ENCODE measurements at places on chromosomes 1 and 21.

DNA sequence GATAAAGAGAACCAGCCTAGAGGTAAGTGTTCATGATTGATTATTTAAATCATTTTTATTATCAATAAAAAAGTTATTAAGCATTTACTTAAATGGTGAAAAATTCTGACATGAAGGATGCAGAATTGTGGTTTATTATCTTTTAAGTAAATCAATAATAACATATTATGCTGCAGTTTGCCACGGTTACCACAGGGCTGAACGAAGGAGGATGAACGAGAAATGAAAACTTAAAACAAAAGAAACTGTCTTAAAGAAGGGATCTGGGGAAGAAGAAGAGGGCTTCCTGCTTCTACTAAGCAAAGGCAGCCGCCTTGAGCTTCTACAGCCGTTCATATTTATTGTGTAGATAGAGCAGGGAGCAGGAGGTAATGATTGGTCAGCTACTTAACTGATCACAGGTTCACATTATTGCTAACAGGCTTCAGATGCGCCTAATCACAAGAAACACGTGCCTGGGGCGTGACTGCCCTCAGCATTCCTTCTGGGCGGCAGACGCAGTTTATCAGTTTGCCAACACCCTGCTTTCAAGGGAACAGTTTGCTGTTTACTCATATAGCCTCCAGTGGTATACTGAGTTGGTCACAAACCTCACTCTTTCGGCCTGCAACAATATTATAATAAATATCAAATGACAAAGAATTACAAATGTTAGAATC, 5.8 kb upstream of the FNBP1L start:
- DNase-seq = no peak

GRCh38 chr1:51317798-51318197, 12.6 kb downstream of the TTC39A start:
- no peak for DNase-seq

DNA sequence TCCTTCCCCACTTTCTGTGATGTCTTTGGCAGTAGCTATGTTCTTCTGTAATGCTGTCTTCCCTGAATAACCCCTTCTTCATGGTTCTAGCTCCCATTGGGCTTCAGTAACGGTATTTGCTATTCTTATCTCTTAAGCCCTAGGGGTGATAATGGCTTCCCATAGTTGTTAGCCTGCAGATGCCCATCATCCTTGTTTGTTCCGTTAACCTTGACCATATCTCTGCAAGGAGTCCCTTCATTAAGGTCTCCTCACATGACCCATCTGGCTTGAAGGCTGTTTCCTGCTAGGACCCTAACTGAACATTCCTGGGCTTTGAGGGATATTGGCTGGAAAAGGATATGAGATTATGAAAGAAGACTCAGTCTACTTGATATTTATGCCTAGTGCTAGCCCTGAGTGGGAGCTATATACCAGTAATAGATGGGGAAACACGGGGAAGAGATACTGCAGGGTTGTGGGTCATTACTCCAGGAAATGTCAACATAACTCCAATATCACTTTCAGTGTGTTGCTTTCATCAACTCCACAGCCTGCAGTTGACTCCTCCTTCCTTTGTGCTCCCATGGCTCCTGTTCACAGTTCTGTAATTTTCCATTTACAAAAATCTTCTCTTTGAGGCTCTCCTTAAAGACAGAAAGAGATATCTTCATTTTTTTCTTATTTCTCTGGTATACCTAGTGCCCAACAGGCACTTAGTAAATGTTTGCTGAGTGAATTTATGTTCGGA, 2.5 kb downstream of the MR1 start:
- DNase-seq = no peak

- no peak for DNase-seq
Observed at GRCh38 chr1:169697755-169698154, 13.7 kb downstream of the SELL start.

DNA sequence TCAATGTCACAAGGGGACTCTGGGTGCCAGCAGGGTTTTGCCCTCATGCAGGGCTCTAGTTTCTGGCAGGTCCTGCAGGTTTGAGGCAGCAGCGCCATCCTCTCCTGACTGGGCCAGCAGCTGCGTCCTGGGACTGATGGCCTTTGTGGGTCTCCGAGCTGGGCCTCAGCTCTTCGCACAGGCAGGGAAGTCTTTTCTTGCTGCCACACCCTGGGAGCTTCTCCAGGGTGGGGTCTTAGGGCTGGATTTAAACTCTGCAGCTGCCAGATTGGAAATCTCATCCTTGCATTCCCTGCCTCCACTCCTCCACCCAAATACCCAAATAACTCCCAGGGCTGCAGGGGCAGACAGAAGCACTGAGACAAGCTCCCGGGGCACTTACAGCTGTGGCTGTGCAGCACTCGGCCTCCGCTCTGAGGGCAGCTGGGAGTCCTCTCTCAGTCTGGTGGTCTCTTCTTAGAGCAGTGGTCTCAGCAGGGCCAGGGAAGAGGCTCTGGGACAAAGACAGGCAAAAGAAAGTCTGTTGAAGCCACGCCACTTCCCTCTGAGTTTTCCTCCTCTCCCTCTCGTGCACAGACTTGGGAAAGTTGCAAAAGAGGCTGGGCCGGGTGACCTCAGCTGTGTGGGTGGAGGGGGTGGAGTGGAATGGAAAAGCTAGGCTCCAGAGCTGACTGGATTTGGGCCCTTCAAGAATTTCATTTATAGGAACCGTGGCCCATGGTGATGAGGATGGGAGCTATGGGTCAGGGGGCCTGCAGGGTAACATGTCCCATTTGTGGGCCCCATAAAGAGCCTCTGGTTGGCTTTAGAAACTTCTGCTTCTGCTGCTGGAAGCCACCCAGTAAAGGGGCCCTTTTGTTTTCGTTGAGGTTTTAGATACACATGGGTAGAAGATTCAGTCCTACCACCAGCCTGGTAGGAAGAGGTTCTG, at the start of gene RAB7B:
Gene RAB7B (minus strand): TSS at position 525 of the 931 bp plus-strand sequence. CDS start 9,260 bp downstream, outside the sequence.
- DNase-seq = no peak

DNA sequence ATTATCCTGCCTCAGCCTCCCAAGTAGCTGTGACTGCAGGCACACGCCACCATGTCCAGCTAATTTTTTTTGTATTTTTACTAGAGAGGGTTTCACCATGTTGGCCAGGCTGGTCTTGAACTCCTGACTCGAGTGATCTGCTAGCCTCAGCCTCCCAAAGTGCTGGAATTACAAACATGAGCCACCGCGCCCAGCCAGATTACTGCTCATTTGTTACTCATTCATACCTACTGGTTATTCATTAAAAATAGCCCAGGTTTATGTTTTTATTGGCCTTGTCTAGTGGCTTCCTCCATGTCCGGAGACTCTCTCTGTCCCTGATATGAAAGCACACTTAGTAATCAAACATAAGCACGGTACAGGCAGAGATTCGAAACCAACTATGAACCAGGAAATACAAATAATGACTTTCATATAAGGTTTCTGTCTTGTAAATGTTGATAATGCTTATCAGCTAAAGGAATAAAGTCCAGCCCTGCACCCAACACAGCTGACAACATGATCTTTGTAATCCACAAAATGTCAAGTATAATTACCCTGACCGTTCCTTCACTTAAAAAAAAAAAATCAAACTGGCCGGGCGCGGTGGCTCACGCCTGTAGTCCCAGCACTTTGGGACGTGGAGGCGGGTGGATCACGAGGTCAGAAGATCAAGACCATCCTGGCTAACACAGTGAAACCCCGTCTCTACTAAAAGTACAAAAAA, 50.4 kb upstream of the CXADR start:
- no peak for DNase-seq

GRCh38 chr1:74771913-74772515, 39.1 kb downstream of the TYW3 start:
- peak; percentile 44 for DNase-seq

DNA sequence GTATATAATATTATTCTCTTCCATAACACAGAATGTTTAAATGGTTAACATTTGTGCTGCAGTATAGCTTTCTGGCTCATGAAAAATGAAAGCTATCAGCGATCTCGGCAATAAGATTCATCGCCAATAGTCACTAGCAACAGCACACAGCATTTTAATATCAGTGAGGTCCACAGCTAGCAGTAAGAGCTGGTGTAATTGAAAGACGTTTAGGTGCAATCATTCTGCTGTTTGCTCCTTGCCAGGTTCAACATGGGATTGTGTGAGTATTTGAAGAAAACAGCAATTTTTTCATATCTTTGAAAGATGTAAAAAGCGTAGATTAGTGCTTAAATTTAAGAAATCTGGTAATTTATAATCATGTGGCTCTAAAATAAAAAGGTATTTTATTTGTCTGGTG, 20.1 kb downstream of the PRKACB start:
- DNase-seq = peak; percentile 54

GRCh38 chr1:96187020-96187419, 534.6 kb upstream of the PTBP2 start:
- no peak for DNase-seq

DNA sequence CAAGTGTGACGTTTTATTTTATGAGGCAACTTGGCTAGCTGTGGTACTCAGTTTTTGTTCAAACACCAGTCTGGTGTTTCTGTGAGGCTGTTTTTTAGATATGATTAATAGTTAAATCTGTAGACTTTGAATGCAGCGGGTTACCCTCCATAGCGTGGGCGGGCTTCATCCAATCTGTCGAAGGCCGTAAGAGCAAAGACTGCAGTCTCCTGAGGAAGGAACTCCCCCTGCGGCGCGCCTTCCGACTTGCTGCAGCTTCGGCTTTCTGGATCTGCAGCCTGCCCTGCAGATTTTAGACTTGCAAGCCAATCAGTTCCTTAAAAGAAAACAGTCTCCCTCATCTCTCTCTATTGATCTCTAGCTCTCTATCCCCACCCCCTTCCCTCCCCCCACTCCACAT, 4.2 kb upstream of the ZNF496 start:
- DNase-seq = no peak

DNA sequence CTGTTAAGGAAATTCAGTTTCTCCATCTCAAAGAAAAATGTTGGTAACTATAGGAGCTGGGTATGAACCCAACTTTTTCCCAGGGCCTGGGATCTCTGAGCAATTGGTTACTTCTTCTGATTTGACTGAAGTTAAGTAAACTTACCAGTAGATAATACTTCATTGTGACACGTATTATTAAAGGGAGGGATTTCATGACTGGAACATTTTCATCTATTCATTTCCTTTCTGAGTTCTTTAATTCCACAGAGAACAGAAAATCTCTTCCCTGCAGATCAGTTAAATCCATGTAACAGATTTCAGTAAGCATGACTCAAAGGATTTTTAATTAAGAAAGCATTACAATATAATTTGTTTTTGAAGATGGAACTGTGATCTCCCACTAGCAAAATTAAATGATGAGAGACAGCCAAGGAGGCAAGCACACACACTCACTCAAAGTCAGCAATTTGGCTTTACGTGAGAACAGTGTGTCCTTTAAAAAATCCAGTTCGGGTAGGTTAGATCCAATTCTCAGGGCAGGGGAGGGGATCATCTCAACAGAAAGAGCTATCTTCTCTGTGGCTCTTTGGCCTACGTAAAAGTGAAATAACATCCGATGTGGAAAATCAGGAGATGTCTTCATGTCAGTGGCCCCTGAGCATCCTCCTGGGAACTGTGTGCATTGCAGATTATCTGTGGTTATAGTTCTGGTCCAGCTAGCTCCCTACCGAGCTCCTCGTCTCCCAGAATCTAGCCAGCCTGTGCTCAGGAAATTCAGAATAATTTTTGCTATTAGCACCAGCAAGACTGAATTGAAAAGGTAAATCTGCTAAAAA, 10.8 kb upstream of the MYOC start:
- no peak for DNase-seq

- DNase-seq = no peak
Observed at GRCh38 chr1:51276286-51276685, 40.2 kb downstream of the RNF11 start.

DNA sequence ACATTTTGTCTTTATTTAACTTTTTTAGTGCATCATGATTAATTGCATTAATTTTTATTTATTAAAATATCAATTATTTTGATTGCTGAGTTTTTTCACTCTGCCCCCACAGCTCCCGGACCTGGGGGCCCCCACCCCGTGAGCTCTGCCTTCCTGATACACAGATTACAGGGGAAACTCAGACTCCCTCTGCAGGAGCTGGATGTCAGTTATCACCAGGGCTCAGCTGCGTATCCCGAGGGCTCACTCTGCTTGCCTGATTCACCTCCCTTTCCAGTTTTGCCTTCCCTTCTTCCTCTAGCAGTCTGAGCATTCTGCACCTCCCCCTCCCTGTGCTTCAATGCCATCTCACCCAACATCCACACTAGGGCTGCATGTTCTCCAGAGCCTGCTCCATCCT, 98.2 kb downstream of the ATP1A1 start:
- no peak for DNase-seq

DNA sequence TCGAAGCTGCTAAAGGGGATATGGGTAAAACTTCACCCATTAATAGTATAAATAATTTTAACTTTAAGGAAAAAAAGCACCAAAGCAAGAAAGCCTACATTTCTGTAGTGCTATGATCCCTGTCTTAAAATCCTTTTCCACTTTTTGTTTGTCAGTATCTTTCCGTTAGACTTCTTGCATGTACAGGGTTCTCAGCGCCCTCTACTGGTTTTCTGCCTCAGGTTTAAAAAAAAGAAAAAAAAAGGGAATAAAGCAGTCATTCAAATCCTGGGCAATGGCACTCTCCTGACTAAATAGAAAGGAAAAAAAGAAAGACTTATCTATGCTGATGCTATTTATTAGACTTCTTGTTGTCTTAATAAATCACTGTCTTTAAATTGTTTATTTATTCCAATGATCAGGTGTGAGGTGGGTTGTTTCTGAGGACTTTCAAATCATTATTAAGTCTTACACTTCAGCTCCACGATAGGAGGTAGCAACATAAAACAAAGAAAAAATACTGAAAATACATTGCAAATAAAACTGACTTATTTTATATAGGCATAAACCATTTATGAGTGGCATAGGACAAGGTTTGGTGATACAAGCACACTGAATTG, 475.4 kb upstream of the NR5A2 start:
- peak; percentile 23 for DNase-seq

GRCh38 chr1:181429462-181429861, 53.9 kb upstream of the CACNA1E start:
- no peak for DNase-seq

- DNase-seq = peak; percentile 22
Observed at GRCh38 chr1:69711190-69711930, 143.6 kb downstream of the LRRC7 start.

DNA sequence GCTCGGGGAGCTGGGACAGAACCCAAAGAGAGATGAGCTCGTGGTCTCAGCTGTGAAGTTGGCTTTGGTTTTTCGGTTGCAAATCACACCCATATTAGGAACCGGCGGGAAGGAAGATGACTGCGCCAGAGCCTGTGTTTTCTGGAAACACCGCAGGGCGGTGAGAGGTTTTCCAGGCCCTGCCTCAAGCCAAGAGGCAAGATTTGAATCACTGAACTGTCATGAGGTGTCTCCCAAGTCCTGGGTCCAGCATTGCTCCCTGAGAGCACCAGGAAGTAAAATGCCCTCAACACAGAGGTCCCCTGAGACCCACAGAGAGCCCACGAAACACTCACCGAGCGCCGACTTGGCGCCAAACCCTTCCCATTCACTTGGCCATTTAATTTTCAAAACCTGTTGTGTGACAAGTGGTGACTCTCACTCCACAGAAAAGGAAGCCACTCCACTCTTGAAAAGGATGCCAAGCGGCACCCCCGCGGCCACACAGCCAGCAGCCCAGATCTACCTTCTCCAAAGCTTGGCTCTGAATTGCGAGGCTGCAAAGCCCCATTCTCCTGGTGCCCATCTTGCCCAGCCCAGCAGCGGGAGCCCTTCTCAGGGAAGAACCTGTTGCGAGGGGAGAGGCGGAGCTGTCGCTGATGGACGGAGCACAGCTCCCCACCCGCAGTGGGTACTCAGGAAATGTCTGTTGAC, 99.0 kb upstream of the RUNX3 start:
- DNase-seq = peak; percentile 94

- DNase-seq = no peak
Observed at GRCh38 chr21:15367061-15367626, 302.3 kb upstream of the NRIP1 start.

All from NCI-H1417 (cell line).